ENCODE measurements at places on chromosomes 1 and 21. TPM values are rescaled to one million over a fixed set of nuclear protein-coding genes. Genes with fewer than 3 reads are reported as not detected.

DNA sequence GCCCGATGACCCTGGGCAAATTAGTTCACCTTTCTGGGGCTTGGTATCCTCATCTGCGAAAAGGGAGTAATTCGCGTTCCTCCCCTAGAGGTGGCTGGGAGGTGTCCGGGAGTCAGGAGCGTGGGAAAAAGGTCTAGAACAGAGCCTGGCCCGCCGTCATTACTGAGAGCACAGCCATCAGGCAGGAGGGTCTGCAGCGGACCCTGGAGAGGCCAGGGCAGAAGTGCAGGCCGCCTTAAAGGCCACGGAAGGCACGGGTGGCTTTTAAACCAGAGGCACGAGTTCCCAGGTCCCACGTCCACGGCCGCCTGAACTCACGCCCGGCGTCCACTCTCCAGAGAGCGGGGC is 850 bp downstream of the PANK4 start:
- no peak overlapping the region for H3K27ac ChIP-seq
- H3K36me3 ChIP-seq = peaks cover 12% of the 10 kb centered on the region
- DNase-seq = no peak
- H3K4me1 ChIP-seq = no peaks in the 10 kb centered on the region
- H3K27me3 ChIP-seq = peaks cover 35% of the 10 kb centered on the region

DNA sequence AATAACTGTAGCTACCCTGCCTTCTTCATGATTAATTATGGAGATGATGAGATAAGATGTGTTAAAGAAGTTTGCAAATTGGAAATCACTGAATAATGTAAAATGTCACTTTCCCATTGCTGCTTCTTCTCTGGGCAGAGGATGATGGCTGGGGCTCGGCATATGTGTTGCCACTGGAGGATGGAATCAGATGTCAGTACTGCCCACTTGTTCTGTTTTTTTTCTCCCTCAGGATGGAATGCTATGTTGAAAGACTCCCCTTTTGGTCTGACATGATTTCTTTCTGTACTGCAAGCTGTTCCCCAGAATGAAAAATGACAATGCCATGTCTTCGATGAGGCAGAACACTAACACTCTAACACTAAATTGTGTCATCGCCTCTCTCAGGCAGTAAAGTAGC is 373.9 kb upstream of the SPAG17 start:
- no peak overlapping the region for H3K4me3 ChIP-seq
- H3K27me3 ChIP-seq = no peaks in the 10 kb centered on the region
- H3K36me3 ChIP-seq = no peaks in the 10 kb centered on the region
- no peak overlapping the region for H3K27ac ChIP-seq

- no peak for DNase-seq
Observed at GRCh38 chr1:46749404-46749803, 30.5 kb upstream of the EFCAB14 start.

DNA sequence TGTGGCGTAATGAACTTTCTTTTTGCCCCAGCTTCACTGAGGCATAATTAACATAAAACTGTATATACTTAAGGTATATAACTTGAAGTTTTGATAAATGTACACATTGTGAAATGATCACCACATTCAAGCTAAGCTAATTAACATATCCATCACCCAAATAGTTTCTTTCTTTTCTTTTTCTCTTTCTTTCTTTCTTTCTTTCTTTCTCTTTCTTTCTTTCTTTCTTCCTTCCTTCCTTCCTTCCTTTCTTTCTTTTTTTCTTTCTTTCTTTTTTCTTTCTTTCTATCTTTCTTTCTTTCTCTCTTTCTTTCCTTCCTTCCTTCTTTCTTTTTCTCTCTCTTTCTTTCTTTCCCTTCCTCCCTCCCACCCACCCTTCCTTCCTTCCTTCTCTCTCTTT is 62.5 kb downstream of the XCL1 start:
- no peak for DNase-seq
- H3K36me3 ChIP-seq = no peaks in the 10 kb centered on the region
- no peaks in the 10 kb centered on the region for H3K27me3 ChIP-seq
- no peak overlapping the region for H3K27ac ChIP-seq
- H3K4me1 ChIP-seq = no peaks in the 10 kb centered on the region
- H3K4me3 ChIP-seq = no peak overlapping the region

SPTA1 gene
- not detected for total RNA-seq

Measured in endodermal cell (in vitro differentiated cells).